AG09319 (cell line): ENCODE measurements at places on chromosomes 2 and 18.

DNA sequence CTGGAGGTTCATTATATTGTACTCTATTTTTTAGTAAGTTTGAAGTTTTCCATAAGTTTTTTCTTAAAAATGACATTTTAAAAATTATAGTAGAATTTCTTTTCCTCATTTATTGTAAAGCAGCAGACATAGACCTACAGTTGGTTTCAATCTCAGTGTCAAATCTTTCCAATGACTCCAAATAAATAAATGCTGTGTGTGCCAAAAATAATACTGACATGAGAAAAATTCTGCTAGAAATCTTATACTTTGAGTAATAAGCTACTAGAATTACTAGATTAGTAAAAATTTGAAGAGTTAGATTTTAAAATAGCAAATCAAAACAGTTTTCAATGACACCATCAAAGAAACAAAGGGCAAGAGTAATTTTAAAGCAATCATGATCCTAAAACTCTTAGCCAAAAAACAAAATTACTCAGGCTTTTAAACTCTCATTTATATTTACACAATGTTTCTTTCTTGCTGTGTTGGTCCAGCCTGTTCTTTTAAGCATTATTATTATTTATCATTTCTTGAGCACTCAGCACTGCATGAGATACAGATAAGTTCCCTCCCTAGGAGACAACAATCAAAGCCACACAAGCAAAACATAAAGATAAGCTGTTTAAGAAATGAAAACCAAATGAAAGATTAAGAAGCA is 8.3 kb upstream of the KANSL1L start:
- no peak for DNase-seq

DNA sequence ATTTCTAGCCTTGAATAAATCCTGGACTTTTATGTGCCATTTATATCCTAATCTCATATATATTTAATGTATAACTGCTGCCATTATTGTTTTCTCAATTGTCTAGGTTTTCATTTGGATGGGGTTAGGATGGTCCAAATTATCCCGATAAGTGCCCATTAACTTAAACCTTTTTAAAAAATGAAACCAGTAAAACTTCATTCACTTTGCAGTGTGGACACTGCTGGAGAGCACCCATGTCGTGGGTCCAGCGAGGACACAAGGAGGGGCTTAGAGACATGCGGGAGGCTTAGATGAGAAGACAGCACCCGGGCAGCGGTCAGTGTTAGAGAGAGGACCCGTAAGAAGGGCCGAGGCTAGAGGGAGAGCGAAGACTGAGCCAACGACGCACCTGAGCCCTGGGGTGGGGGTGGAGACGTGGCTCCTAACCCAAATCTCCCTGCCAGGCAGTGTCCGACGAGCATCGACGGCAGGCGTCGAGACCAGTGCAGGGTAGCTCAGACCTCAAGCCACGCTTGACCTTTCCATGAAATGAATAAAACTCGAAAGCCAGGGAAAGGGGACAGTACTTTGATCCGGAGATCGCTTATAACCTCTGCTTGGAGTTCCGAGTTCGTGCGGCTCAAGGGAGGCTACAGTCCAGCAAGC is 9.0 kb upstream of the EN1 start:
- no peak for DNase-seq

DNA sequence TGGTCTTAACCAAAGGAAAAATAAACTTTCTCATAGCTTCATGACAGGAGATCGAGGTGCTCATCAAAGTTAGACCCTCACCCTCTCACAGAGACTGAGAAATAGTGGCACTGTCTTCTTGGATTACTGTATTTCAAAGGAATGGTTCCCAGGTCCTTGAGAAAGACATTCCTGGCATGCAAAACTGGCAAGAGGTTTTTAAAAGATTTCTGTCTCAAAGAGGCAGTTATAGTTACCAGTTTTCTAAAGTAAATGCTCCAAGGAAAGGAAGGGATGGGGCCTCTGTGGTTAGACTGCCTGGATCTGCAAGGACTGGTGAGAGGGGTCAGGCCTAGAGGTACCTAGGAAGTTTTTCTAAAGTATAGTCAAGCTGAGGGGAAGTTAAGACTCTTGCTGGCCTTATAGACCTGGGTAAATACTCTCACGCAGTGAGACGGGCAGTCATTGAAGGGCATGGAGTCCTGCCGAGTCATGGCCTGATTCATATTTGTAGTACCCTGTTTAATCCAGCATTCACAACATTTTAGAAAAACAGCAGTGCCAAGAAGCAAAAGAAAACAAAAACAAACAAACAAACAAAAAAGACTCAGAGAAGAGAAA is 226.1 kb downstream of the DOK6 start:
- DNase-seq = no peak

GRCh38 chr18:64259871-64260270 is 111.0 kb upstream of the LINC00305 start:
- no peak for DNase-seq

GRCh38 chr18:7684357-7684756 is 117.2 kb downstream of the PTPRM start:
- DNase-seq = no peak

DNA sequence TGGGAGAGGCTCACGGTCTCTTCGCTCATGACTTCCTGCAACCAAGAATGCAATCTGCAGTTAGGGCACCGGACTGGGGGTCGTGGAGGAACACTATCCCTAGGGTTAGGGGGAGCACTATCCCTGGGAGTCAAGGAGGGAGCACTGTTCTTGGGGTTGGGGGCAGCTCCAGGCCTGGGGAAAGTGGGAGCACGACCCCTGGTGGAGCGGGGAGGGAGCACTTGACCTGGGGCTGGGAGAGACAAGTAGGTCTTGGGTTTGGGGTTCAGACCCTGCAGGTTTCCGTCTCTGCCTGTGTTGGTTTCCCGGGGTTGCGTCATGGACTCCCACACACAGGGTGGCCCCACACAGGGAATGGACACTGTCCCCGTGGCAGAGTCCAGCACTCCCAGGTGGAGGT is 133.6 kb downstream of the TPO start:
- no peak for DNase-seq

- no peak for DNase-seq
Measured at GRCh38 chr18:9961041-9961440, 47.2 kb downstream of the VAPA start.

DNA sequence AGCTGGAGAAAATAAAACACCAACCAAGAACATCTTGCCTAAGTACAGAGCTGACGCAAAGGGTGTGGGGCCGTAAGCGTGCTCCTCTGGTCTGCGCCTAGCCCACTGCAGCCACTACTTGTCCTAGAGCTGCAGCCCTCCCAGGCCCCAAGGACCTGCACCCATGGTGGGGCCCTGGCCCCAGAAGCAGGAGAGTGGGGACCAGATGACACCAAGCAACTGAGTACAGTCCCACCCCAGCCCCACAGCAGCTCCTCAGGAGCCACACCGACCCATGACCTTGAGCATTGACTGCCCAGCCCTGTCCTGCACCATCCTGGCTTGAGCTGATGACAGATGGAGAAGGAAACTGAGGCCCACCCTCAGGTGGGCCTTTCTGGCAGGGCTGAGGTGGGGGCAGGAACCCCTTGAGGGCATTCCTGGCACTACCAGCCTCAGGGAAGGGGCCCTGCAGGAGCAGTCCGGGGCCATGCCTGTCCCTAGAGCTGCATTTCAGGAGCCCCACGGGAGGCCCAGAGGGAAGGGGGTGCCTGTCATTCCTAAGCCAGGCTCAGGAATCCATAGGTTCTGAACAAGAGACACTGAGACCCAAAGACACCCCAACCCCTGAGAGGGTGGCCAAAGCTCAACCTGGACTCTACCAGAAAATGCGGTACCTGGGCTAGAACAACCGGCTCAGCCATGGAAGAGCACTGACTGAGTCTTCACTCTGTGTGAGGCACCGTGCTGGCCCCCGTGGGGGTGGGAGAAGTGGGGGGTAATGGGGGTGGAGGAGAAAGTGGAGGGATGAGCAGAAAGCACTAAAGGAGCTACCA is 4.9 kb downstream of the KIF1A start:
- no peak for DNase-seq

DNA sequence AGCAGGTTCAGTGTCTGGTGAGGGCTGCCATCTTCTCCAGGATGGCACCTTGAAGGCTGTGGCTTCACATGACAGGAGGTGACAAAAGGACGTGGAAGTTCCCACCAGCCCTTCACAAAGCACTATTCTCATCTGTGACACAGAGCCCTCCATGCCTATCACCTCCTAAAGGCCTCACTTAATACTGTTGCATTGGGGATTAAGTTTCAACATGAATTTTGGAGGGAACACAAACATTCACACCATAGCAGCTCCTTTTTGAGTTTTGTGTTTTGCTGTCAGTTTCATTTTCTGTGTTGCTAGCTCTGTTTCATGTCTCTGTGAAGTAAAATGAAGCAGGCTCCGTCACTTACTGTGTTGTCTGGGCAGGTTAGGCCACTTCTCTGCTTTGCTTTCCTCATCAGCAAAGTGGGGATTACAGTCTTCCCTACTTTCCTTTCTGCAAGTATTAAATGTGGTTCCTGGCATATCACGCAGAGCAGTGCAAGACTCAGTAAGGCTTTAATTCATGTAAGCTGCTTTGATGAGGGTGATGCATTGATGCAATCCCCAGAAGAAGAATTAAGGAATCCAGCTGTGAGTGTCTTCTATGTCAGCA is 31.6 kb downstream of the LIMS1 start:
- no peak for DNase-seq

- DNase-seq = no peak
Measured at GRCh38 chr2:38610851-38611801, 8.4 kb upstream of the HNRNPLL start.

DNA sequence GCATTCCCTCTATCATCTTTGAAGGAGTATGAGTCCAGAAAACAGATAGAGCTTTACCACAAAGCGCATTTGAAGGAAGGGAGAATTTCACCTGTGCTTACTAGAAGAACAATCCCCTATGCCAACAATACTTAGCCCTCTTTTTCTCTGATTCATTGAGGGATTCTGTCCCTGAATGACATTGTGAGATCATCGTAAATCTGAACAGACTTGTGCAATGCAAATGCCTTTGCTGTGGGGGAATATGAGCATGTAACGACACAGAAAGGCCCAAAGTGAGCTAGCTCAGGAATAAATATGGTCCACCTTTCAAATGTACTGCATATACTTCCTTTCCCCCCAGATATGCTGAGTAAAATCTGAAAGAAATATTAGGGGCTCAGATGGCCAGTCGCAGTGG is 67.6 kb downstream of the SCN1A start:
- no peak for DNase-seq

- DNase-seq = no peak
Measured at GRCh38 chr2:24418166-24418841, 58.0 kb upstream of the ITSN2 start.

GRCh38 chr2:166665991-166666940 is 172.2 kb upstream of the SCN7A start:
- DNase-seq = no peak
